ENCODE measurements at places on chromosomes 2 and 18.

DNA sequence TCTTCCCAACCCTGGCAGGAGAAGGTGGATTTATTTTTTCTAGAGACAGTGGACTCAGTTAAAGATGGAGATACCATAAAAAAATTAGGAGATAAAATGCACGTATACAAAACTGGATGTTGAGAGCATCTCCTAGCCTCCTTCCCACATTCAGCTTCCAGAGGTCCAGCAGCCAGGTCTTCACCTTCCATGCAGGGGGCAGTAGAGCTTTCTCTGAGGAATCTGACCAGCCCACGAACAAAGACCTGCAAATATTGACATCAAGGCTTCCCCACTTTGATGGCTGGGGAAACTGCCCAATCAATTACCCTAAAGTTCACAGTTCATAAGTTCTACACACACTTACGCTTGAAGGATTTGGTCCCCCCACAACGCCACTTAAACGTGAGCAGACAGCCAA, 24.5 kb downstream of the AQP4 start:
- DNase-seq: no peak

DNA sequence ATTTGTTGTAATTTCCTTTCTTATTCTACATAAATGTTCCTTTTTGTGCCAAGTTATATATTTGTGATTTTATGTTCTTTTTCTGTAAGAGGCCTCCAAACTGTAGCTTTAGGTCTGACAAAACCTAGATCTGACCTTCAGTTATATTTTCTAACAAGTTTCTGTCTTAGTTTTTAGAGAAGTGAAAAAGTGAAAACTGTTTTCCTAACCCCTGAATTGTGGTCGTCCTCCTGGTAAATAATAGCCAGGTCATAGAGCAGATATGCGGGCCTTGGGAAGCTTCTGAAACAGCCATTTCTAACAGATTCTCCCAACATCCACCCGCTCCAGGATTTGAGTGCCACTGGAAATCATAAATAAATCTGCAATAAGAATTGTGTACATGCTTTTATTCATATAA, 398.4 kb upstream of the CWC22 start:
- DNase-seq: no peak

DNA sequence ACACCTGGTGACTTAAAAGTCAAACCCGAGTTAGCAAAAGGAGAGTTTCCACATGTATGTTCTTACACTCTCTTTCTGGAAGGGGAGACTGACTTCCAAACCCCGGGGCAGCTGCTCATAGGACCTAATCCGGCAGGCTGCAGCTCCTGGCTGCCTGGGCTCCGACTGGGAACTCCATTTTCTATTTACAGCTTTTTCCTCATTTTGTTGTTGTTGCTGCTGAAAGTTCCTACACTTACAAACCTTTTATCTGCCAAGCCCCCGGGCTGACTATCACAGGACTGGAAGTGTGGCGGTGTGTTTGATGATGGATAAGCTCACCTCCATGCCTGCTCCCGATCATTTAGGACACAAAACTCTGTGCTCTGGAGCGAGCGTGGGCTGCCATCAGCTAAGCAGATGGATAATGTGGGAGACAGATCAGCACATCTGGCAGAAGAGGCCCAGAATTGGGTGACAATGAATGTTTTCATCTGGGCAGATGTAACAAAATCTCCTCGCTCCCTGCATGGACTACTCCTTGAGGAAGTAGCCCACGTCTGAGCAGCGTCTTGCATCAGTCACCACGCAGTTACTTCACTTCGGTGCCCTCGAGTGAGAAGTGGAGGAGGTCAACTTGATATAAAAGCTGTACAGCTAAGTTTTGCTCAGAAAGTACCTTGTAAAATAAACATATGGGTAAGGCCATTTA, 114.4 kb upstream of the COPS8 start:
- DNase-seq: no peak

DNA sequence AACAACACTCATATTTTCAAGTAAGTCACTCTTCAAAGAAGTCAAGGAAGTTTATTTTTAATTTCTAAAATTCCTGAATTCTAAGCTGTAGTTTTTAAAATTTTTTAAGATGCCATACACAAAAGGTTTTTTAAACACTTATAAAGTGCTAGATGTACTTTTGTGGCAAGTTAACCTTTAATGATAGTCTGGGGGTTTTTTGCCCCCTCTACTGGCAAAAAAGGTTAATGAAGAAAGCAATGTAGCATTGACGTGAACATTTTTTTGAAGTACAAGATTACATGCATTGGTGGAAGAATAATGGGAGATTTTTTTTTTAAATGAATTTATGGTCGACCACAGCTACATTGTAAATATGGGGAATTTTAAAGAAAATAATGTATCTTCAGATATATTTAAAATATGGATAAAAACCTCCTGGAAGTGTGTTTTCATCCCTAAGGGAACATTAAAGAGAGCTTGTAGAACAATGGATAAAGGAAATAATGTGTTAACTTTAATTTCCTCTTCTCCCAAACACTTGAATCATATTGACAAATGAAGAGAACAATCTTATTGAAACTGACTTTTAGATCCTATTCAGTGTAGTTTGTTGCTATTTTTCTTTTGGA, 12.6 kb downstream of the ITPRID2 start:
- peak; percentile 28 for DNase-seq

DNA sequence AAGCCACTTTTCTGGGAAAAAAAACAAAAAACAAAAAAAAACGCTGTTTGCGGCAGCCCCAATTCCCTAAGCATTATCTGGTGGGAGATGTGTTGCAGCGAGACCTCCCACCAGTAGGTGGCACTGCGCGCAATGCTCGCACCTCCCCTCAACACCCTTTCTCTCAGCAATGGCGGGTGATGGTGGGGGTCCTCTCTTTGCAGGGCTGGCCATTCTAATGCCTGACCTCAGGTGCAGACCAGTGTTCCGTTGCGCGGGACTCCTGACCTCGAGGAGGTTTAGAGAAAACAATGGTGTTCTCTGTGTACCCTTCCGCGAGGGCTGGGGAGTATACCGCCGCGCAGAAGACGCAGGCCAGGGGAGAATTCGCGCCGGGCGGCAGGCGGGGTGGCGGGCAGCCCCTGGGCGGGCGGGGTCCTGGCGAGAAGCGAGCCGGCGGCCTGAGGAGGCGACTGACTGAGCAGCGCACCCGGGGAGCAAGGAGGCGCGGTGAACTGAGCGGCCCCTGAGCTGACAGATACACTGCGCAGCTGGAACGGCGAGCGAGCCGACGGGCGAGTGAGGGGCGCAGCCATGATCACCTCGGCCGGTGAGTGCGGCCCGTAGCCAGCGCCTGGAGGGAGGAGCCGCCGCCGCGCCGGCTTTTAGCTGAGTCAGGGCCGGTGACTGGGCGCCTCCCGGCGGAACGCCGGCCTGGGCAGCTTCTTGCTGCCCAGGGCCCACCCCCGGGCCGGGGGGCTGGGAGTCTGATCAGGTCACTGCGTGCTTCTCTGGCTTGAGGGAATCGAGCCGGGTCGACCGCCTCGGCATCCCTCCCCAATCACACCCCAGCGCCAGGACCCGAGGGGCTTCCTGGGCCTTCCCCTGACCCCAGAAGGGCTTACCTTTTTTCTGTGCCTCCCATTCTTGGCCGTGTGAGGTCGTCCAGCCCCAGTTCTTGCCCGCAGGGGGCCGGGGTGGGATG, at the start of gene PSMD1:
Gene PSMD1, plus strand, starts transcription at position 415 of the 964 bp plus-strand sequence. Its CDS starts 159 bp downstream, at position 574.
- peak; percentile 96 for DNase-seq

DNA sequence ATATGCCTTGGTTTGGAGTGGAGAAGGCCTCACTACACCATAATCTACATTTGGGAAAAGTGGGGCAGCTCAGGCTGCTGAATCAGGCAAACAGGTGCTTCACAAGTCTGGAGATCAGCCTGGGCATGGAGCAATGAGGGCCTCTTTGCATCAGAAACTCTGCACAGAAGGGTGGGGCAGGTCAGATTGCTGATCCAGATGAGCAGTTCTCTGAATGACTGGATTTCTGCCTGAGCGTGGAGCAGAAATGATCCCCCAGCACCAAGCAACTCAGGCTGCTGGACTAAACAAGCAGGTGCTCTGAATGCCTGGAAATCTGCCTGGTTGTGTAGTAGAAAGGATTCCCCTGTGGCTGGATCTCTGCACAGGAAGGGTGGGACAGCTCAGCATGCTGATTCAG, 605.3 kb upstream of the ZNF804A start:
- DNase-seq: no peak

DNA sequence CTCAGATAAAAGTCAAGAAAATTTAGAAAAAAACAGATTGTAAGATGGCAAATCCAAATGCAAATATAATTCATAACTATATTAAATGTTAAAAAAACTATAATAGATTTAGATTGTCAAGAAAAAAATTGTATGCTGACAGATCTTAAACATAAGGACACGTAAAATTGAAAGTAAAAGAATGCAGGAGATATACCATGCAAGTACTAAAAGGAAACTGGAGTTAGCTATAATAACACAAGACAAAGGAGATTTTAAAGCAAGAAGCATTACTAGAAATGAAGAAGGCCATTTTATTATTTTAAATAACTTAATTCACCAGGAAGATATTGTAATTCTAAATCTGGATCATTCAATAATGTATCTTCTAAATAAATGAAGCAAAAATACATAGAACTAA, 48.3 kb downstream of the TTC21B start:
- no peak for DNase-seq

GRCh38 chr2:102159295-102159694, 16.7 kb downstream of the IL1R1 start:
- no peak for DNase-seq

- DNase-seq: no peak
These were observed 66.6 kb downstream of the STPG4 start for GRCh38 chr2:47088371-47089082.

GRCh38 chr2:37683921-37684780, 12.7 kb upstream of the CDC42EP3 start:
- peak; percentile 63 for DNase-seq

DNA sequence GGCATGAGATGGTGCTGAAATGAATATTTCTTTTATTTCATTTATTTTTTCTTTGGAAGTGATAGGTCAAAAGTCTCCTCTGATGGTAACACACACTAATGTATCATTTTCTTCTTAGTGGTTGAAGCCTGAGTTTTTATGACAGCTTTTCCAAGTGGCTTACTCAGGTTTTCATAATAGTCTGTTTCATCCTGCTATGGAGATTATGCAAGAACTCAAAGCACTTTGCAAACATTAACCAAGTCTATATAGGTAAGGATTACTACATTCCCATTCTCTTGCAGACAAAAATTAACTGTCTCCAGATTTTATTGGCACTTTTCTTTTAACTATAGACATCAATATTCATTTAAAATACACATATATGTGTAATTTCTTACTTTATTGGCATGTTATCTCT, 572.6 kb upstream of the GCFC2 start:
- no peak for DNase-seq

DNA sequence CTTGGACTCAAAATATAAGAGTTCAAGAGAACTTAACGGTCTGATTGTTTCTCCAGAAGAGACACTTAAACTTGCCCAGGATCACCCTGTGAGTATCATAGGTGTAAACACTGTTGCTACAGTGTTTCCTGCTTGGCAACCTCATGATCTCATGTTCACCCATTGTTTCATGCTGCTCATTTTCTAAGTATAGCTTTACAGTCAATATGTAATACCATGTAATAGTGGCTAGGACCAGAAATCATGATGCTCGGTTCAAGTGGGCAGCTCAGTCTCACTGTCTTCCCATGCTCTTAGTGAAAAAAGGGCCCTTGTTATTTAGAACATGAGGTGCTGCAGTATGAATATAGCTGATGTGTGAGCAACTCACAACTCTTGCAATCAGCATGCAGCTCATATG, 157.5 kb downstream of the CERS6 start:
- DNase-seq: no peak

DNA sequence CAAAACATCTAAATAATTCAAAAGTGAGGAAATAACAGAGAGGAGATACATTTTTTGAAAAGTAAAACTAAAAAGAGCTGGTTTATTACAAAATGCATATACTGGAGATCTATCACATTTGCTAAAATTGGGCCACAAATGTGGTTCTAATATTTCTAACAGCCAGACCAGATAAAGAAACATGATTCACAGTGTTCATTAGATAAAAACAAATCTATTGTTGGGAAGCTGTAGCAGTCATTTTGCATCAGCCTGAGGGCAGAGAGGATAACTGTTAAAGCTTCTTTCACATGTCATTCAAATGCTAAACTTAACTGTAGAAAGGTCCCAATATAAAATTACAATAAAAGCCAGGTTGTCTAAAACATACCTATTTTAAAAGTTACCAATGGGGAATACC, 148.3 kb downstream of the GULP1 start:
- no peak for DNase-seq

DNA sequence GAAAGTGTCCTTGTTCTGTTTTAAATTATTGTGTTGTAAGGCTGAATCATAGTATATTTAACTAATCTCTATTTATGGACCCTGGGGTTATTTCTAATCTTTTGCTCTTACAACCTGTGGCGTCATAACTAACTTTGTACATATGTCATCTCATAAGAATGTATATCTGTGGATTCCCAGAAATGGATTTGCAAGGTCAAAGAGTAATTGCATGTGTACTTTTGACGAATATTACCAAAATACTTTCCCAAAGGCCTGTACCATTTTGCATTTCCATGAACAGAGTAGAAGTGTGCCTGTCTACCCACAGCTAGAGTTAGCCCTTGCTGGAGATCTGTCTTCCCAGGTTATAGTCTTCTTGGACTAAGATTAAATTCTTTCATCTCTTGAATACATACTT, 42.8 kb downstream of the SEMA4F start:
- DNase-seq: no peak

DNA sequence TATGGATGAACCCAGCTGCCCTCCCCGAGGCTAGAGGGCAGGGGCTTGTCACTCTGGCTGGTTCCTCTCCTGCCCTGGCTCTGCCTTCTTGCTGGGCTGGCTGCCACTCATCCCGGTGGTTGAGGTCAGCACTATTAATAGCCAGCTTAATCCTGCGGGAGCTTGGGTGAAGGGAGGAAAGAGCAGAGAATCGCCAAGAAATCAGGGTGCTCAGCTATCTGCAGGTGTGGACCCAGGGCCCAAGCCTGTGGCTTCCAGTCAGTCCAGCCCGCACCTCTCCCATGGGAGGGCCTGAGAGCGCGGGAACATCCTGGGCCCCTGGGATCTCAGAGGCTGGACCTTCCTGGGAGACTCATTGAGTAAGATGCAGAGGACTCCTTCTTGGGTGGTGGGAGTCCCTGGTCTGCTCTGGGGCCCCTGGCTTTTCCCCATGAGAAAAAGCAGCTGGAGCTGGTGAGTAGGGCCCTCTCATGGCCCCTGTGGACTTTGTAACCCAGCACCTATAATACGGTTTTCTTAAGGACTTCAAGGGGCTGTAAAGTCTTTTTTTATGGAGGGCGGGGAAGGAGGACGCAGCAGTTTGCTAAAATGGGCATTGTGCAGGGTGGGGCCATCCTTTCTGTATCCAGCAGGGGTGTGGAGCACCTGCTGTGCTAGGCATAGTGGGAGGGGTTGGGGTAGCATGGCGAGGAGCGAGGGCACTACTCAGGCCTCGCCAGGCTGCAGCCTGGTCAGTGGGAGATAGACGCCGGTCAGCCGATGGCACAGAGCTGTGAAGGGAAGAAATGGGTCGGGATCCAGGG, 27.4 kb upstream of the CNNM3 start:
- DNase-seq: no peak
